ENCODE measurements at places on chromosomes 7 and 10. TPM values are rescaled to one million over a fixed set of nuclear protein-coding genes. Genes with fewer than 3 reads are reported as not detected.

The NXPH1 gene
- 1.1 TPM for total RNA-seq

The CAV2 gene
- 112 TPM for total RNA-seq

The CPA1 gene
- total RNA-seq: not detected

The HSPA12A gene
- total RNA-seq: 10.6 TPM

The SCART1 gene
- total RNA-seq: 1.2 TPM

The NPY gene
- not detected for total RNA-seq

The TMEM270 gene
- total RNA-seq: not detected

The ALOX5 gene
- not detected for total RNA-seq

DNA sequence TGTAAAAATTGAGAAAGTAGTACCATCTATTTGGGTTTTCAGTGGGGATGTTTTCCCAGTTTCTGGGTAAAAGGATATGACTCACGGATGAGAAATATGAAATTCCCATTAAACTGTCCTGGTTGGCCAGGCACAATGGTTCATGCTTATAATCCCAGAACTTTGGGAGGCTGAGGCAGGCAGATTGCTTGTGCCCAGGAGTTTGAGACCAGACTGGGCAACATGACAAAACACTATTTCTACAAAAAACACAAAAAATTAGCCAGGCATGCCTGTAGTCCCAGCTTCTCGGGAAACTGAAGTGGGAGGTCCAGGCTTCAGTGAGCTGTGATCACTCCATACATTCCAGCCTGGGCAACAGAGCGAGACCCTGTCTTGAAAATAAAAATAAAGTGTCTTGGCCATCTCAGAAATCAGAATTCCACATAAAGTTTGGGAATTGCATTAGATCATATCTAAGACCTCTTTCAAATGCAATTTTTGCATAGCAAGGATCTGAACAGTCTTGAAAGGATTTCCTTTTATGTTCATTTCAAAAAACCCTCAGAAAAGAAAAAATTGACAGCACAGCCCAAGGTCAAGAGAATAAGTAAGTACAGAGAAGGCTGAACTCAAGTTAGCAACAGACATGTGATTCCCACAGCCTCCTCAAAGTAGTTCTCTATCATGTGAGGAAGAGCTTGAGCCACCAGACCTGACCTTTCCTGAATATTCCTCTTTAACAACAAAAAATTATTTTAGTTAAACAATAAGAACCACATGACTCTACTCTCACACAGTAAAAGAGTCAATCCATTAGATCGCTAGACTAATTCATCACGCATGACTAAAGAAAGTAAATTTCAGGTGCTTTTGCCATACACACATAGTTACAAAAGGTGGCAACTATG is 141.5 kb upstream of the CAV2 start:
- no peak for DNase-seq

- DNase-seq: no peak
Measured at GRCh38 chr10:44673245-44673983, 237.7 kb upstream of the TMEM72 start.

- no peak for DNase-seq
Measured at GRCh38 chr7:5360971-5361370, 62.7 kb downstream of the TNRC18 start.

GRCh38 chr10:124325633-124325914 is 93.1 kb downstream of the OAT start:
- no peak for DNase-seq

GRCh38 chr10:45199205-45199740 is 116.1 kb downstream of the OR13A1 start:
- DNase-seq: no peak

GRCh38 chr7:116322541-116322940 is 112.2 kb downstream of the TES start:
- DNase-seq: no peak

- no peak for DNase-seq
Measured at GRCh38 chr7:38565289-38565688, 65.9 kb downstream of the AMPH start.

DNA sequence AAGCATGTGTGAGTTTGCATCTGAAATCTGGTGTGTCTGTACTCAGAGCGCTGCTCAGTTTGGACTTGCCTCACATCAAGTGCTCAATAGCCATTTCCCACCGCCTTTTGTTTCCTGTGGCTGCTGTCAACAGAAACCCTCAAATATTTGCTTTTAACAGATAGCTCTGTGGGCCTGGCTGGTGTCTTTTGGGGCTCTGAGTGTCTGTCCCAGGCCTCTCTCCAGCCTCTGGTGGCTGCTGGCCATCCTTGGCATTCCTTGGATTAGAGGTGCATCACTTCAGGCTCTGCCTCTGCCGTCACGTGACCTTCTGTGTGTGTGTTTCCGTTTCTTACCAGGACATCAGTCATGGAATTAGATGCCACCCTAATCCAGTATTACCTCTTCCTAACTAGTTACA is 9.3 kb downstream of the YKT6 start:
- no peak for DNase-seq

GRCh38 chr10:120466006-120466405 is 9.0 kb downstream of the PLPP4 start:
- no peak for DNase-seq

GRCh38 chr10:2122431-2123124 is 385.3 kb upstream of the ADARB2 start:
- no peak for DNase-seq

DNA sequence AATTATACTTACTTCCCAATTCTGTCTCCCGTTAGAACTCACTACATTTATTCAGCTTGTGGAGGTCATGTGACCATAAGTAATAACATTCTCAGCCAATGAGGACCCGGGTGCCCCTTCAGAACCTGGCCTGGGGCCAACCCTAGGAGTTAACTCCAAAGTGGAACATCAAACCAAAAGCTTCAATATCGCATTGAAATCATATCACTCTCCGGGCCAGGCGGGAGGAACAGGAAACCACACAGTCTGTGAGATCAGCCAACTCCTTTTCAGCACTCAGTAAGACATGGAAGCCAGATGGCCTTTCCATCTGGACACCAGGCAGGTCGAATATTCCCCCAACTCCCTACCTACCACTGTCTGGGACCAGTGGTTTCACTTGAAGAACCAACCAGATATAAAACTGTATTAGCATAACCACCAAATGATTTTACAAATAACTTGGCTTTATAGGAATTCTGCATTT is 5.5 kb downstream of the CREB3L2 start:
- DNase-seq: no peak

GRCh38 chr10:60206735-60207134 is 182.9 kb downstream of the ANK3 start:
- DNase-seq: no peak

DNA sequence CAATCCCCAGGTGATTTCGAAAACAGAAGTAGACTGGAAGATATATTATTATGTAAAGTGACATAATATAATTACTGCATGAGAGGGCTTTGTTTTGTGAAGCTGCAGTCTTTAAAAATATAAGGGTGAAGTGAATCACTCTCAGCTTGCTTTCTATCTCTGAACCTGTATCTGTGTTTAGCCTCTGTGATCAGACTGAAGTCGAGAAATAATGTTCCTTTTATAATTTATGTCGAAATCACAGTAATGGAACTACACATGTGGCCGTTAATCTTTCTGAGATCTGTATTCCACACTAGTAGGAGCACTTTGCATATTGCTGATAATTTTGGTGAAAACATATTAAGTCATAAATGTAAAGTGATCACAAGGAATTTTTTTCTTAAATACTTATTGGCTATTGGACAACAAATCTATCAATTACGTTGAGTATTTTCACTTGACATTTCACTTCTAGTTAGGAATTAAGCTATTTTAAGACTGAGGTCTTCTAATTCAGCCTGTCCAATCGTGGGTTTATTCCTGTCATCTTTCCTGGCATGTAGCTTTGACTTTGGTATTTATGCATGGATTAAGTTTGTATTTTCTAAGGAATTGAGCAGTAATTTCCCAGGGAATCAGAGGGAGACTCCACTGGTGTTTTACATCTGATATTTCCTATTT is 268.2 kb upstream of the POT1 start:
- no peak for DNase-seq

DNA sequence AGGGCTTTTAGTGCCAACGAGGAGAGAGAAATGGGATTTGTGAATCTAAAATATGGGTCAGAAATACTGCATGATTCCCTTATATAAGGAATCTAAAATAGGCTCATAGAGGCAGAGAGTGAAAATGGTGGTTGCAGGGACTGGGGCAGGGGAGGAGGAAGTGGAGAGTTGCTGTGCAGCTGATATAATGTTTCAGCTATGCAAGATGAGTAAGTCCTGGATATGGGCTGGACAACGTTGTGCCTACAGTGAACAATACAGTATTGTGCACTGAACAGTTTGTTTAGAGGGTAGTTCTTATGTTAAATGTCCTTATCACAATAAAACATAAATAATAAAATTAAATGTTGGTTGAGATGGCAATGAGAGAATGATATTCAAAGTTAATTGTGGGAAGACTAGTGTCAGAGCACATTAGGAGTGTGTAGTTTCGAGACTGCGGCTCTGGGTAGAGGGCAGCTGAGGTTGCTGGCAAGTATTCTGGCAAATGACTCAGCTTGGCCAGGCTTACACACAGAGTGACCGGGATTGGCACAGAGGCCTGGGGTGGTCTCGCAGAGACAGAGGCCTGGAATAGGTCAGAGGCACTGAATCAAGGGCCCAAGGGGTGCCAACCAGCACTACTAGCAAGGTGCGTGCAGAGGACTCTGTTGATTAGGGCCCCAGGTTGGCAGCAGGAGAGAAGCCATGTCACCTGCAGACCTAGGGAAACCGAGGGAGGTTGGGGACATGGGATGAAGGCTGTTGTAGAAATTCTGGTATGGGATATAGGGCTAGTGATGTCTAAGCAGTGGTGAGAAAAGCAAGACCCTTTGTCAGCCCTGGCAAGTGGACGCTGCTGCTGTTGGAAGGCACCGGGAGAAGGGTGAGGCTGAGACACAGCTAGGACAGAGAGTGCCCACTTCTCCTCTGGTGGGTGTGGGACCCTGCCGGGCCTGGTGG is 2.8 kb upstream of the DEPP1 start:
- peak; percentile 73 for DNase-seq

DNA sequence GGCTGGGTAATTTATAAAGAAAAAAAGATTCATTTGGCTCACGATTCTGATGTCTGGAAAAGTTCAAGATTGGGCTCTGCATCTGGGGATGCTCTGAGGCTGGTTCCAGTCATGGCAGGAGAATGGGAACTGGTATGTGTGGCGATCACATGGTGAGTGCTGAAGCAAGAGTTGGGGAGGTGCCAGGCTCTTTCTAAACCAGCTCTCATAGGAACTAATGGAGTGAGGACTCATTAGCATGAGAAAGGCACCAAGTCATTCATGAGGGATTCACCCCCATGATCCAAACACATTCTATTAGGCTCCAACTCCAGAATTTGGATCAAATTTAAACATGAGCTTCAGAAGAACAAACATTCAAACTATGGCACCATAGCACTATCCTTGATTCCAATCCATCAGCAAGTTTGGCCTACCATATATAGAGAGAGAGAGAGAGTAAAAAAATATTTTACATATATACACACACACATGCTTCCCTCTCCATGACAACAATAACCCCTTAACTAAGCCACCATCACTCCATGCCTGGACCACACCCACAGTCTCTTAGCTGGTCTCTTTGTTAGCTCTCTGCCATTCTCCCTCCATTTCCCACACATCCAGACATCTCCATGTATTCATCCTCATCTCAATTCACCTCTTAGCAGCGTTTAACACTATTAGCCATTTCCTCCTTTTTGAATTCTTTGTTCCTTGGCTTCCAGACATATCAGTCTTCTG is 57.9 kb downstream of the NPY start:
- DNase-seq: no peak

- DNase-seq: no peak
Measured at GRCh38 chr7:128757203-128757602, 18.0 kb downstream of the CALU start.

DNA sequence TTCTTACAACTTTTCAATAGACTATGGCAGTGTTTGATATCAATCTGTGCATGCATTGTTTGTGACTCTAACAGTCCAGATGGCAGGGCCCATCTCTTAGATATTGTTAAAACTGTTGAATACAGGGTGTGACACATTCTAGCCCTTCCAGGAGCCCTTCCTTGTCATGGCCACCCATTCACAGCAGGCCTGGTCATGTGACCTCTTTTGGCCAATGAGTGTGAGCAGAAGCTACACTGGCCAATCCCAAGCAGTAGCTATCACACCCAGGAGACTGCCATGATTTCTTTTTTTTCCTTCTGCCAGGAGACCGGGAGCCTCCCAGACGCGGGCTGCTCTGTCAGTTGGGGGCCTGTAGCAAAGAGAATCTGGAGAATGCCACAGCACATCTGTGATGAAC is 655.4 kb upstream of the MKI67 start:
- no peak for DNase-seq

DNA sequence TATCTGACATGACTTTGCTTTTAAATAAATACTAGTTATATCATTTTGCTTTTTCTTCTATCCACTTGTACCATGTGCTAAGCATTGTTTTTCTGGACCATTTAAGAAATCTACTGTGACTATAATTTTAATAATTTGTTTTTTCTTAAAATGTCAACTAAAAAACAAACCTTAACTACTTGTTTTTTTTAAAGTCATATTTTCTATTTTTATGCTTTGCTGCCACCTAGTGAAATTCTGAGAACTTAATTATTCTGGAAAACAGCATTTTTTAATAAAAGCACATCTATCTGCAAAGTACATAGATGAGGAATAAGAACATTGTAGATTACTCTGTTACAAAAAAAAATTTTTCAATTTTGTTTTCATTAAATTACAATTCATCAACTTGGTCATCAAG is 47.4 kb downstream of the ORC5 start:
- DNase-seq: peak; percentile 23

- DNase-seq: no peak
Measured at GRCh38 chr7:2729893-2730716, 42.1 kb downstream of the AMZ1 start.

DNA sequence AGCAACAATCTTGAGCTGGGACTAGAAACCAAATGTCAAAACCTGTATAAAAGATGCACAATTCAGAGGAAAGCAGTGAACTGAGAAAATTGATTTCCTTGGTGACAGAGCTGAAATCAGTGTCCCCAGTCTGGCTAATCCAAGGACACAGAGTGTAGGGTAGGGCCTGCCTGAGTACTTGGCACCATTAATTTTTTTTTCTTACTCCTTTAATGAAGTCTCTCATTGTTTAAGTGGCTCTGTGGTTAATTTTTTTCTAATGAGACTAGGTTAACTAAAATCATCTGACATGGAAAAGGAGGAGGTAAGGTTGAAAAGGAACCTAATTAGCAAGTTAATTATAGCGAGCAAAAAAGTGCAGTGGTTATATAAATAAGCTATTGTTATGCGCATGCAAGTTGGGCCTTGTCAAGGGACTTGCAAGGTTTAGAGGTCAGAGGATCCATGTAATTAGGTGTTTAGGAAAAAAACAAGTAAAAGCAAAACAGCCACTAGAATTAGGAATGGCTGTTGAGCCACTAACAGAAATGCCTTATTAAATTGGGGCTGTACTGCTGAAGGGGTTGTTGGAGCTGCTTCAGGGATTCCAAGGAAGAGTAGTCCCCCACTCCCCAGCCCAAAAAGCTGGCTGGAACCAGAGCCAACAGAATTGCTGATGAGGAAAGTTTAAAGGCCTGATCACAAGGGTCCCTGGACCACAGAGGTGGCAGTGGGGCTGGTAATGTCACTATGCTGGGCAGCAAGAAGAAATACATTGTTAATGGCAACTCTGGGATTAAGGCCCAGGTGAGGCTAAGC is 58.9 kb upstream of the STRIP2 start:
- DNase-seq: no peak
